Effector CD8-positive, alpha-beta T cell (primary cell): ENCODE measurements at places on chromosomes 1 and 21.
A peak's percentile ranks its signal among the peaks of the same experiment; 100 is the strongest.

DNA sequence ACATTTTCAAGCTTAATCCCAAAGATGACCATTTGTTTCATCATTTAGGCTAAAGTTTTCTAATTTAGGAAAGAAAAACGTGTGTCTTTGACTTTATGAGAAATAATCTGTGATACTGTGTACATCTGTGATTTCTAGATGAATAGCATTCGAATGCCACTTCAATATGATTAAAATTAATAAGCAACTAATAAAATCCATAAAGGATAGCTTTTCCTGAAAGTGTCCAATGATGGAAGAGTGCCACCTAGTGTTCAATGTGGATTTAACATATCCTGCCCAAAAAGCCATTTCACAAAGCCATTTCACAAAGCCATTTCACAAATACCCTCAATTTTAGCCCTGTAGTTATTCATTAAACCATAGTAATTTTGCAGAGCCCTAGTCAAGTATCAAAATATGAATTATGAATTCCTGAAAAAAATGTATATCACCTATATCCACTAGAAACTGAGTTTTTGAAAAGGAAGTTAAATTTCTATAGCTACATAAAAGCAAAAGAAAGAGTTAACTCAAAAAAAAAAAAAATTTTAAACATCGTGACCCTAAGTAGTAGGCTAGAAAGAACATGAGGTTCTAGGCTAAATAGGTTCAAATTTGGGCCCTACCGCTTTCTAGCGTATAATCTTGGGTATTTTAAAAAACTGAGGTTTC, 19.1 kb downstream of the NME7 start:
- no peak for DNase-seq

DNA sequence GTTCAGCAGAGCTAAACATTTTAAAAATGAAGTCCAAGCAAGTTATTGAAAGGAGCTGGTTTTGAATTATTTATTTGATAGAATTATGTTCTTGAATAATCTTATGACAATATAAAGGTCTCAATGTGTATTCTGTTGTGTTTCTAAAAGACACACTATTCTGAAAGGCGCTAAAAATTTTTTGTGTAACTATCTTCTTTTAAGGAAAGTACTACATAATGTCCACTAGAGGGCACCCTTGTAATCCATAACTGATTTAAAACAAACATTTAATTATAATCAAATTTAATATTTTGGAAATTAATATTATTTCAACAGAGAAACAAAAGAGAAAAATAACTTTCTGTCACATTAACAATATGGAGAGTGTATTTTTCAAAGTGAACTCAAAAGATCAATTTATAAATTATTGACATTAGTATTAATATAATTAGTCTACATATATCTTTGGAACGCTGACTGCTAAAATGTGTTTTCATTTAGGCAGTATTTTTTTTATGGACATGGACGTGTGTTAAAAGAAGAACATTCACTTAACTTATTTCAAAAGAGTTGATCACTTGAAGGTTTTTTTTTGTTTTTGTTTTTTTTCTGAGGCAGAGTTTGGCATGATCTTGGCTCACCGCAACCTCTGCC, 248.4 kb downstream of the DENND1B start:
- no peak for DNase-seq

GRCh38 chr1:173616859-173617258, 14.0 kb upstream of the SLC9C2 start:
- DNase-seq: no peak

GRCh38 chr1:222224636-222225315, 323.1 kb downstream of the HHIPL2 start:
- DNase-seq: no peak

- DNase-seq: no peak
Observed at GRCh38 chr21:38323721-38324531, 67.1 kb downstream of the KCNJ15 start.

DNA sequence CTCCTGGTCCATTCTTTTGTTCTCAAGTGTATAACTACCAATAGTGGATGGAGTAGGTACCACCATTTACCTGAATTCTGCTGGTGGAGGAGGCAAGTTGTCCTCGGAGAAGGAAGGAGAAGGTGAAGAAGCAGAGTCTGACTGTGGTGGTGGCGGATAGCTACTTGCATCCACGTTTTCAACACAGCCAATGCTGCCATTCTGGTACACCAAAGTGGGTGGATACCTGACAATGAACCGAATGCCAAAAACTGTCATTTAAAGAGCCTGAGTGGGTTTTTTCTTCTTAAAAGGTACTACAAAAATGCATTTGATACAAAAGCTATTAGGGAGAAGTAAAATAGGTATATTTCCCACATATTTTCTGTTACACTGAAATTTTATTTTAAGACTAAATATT, 20.1 kb downstream of the GPR3 start:
- no peak for DNase-seq

GRCh38 chr1:95370691-95371562, 136.9 kb downstream of the RWDD3 start:
- no peak for DNase-seq

GRCh38 chr1:111758373-111758772, 2.7 kb downstream of the DDX20 start:
- DNase-seq: no peak

GRCh38 chr1:32336963-32337675, 1.1 kb upstream of the MARCKSL1 start:
- DNase-seq: peak; percentile 22

DNA sequence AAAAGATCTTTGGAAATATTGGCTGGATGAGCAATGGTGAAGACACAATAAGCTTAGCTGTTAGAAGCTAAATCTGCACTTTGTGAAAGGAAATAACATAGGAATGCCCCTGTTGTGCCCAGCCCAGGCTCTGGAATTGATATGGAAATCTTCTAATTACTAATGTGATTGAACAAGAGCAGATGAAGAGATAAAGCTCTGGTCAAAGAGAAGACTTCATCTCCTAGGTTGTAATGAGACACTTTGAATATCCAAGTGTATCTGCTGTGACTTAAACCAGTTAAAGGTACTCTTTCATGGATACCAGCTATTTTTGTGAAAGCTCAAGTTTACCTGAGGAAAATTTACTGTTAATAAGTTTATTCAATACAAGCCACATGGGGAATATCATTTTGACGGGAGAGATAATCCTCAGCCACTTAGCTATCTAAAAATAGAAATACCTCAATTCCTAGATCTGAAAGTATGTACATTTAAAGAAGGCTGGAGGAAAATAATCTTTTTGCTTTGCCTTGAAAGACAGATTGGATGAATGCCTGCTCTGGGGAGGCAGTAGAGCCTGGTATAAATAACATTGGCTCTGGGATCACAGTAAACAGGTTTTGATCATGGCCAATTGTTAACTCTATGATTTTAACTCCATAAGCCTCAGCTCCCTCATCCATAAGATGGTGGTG, 494.0 kb upstream of the B3GALT2 start:
- DNase-seq: no peak

- DNase-seq: no peak
Observed at GRCh38 chr1:209641832-209642172, 10.4 kb downstream of the LAMB3 start.

GRCh38 chr21:40139636-40140035, 272.4 kb downstream of the PCP4 start:
- no peak for DNase-seq
